ENCODE measurements at places on chromosomes 2 and 18.

- peaks cover 8% of the 10 kb centered on the region for H3K4me1 ChIP-seq
- H3K36me3 ChIP-seq = no peaks in the 10 kb centered on the region
- no peaks in the 10 kb centered on the region for H3K27me3 ChIP-seq
- no peak for DNase-seq
- H3K27ac ChIP-seq = no peak overlapping the region
These were observed 90.7 kb upstream of the EPHA4 start for GRCh38 chr2:221662689-221663391.

DNA sequence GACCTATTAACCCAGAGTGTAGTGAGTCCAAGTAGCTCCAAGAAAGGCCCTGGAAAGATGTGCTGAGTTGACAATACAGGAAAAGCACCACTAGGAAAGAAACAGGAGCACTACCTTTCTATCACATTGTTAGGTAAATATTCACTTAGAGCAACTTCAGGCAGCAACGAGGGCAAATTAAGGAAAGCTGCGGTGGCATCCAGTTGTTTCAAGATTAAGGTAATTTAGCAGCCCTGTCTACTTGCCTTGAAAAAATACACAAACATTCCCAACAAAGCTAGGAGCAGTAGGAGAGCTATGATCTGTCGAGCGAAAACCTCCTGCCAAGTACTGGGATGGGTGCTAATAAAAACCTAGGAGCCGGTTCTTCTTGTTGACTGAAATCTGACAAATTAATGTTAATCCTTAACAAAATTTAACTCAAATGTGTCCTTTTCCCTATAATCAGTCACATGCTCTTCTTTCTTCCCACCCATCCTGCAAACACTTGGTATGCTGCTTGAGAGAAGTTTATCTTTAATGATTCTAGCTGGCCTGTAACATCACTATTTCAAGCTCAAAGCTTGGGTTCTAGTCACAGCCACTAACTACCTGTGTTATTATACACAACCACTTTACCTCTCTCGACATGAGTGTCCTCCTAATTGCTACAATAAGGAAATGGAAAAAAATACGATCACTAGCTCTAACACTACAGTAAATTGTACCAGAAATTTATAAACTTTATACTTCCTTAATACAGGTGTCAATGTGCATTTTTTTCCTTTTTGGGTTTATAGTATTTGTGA lies 2.0 kb downstream of the ACAA2 start:
- H3K4me1 ChIP-seq = peaks cover 24% of the 10 kb centered on the region
- peak overlapping the region; percentile 65 for H3K27ac ChIP-seq
- H3K27me3 ChIP-seq = no peaks in the 10 kb centered on the region
- H3K36me3 ChIP-seq = peaks cover 32% of the 10 kb centered on the region
- H3K4me3 ChIP-seq = no peak overlapping the region

DNA sequence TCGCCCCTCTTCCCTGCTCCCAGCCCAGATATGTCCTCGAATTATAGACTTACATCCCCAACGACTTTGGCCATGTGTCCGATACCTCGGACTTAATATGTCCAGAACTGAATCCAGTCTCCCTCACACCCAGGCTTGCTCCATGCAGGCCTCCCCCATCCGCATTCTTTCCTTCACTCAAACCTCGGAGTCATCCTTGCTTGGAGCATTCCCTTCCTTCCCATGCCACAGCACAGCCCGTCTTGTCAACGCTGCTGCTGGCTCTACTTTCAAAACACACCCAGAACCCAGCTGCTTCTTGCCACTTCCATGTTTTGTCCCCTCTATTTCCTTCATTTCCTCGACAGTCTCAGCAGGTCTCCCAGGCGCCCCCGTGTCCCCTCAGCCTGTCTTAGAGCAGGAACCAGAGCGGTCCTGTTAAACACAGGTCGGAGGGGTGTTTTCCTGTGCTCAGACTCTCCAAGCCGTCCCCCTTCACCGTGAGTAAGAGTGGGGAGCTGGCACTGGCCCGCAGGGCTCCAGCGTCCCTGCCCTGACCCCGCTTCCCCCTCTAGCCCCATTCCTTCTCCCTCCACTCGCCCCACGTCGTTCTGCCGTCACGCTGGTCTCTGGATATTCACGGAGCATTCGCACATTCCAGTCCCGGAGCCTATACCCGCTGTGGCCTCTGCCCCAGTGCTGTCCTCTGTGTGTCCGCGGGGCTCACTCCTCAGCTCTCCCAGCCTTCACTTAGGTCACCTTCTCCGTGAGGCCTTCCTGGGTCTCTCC lies 54.4 kb downstream of the VAPA start:
- DNase-seq = no peak
- peaks cover 3% of the 10 kb centered on the region for H3K27me3 ChIP-seq
- peaks cover 3% of the 10 kb centered on the region for H3K36me3 ChIP-seq
- no peak overlapping the region for H3K27ac ChIP-seq

GRCh38 chr2:65979446-65979845 lies 455.5 kb upstream of the MEIS1 start:
- no peak overlapping the region for H3K4me3 ChIP-seq
- DNase-seq = no peak
- no peaks in the 10 kb centered on the region for H3K27me3 ChIP-seq

DNA sequence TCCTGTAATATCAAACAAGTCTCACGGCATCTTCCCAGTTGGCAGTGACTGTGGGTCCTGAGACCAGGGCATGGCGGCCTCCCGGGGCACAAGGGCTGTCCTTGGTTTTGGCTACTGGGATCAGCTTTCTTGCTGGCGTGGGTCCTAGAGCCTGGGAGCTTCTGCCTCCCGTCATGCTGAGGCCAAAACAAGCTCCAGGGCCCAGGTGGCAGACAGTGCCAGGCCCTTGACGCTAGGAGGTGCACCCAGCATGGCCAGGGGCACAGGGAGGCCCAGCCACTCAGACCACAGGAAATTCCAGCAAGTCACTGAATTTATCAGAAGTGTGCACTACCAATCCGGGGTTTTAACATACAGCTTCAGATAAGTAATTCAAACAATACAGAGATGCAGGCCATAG lies 184.7 kb downstream of the EIPR1 start:
- H3K4me3 ChIP-seq = no peak overlapping the region
- peaks cover 10% of the 10 kb centered on the region for H3K36me3 ChIP-seq
- no peaks in the 10 kb centered on the region for H3K27me3 ChIP-seq
- no peak for DNase-seq
- H3K27ac ChIP-seq = no peak overlapping the region

- no peak overlapping the region for H3K27ac ChIP-seq
- no peaks in the 10 kb centered on the region for H3K36me3 ChIP-seq
- peaks cover 35% of the 10 kb centered on the region for H3K4me1 ChIP-seq
- no peaks in the 10 kb centered on the region for H3K27me3 ChIP-seq
- no peak overlapping the region for H3K4me3 ChIP-seq
These were observed 38.7 kb upstream of the GLS start for GRCh38 chr2:190841707-190842505.
